CD14-positive monocyte (primary cell): ENCODE measurements at places on chromosomes 2 and 18. TPM values are rescaled to one million over a fixed set of nuclear protein-coding genes. Genes with fewer than 3 reads are reported as not detected.

DNA sequence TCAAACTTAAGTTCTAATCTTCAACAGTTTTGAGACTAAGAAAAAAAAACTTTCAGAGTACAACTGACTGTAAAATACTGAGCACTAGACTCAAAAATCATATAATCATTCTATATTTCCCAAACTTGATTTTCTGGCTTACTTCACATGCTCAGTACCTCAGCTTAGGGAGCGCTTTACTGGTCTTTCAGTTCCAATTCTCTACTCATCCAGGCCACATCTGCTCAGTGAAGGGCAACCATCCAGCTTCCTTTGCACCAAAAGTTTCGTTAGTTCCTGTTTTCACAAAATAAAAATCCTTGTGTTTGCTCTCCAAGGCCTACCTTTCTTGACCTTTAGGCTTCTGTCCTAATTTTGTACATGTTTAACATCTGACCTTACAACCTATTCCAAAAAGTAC lies 287.6 kb upstream of the LRRTM1 start:
- no peaks in the 10 kb centered on the region for H3K4me1 ChIP-seq
- no peaks in the 10 kb centered on the region for H3K27me3 ChIP-seq
- H3K36me3 ChIP-seq, result no peaks in the 10 kb centered on the region
- no peak overlapping the region for H3K27ac ChIP-seq
- no peak for DNase-seq

FOXD4L1 gene
- not detected for polyA plus RNA-seq

- no peak for DNase-seq
- H3K27ac ChIP-seq, result no peak overlapping the region
- H3K27me3 ChIP-seq, result no peaks in the 10 kb centered on the region
- no peaks in the 10 kb centered on the region for H3K36me3 ChIP-seq
- no peaks in the 10 kb centered on the region for H3K4me1 ChIP-seq
Measured at GRCh38 chr2:23617811-23618215, 232.8 kb downstream of the KLHL29 start.

TUBA3E gene
- not detected for polyA plus RNA-seq

ZBTB7C gene
- 0.09 TPM for polyA plus RNA-seq

DNA sequence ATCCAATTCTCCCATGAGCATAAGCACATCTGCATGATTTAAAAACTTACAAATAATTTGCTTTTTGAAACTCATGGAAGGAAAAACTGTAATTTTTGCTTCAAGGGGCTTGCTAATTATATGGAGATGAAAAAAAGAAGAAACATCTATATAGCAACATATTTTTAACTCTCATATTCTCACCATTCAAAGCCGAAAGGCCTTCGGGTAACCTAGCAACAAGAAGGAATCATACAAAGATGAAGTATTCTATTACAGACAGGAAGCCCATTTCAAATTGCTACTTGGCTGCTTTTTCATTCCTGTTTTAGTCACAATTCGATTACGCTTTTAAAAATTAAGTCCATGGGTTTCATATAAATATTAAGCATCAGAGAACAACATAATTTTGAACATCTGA lies 39.2 kb upstream of the RNU4ATAC start:
- no peak overlapping the region for H3K27ac ChIP-seq
- no peak overlapping the region for H3K4me3 ChIP-seq
- H3K4me1 ChIP-seq, result no peaks in the 10 kb centered on the region
- DNase-seq, result no peak

GRCh38 chr2:120367649-120368048 lies 21.7 kb downstream of the INHBB start:
- H3K27me3 ChIP-seq, result no peaks in the 10 kb centered on the region
- no peak for DNase-seq
- no peaks in the 10 kb centered on the region for H3K36me3 ChIP-seq
- H3K27ac ChIP-seq, result no peak overlapping the region

GRCh38 chr18:9700261-9700796 lies 7.8 kb upstream of the RAB31 start:
- H3K36me3 ChIP-seq, result no peaks in the 10 kb centered on the region
- no peaks in the 10 kb centered on the region for H3K27me3 ChIP-seq
- no peak for DNase-seq
- H3K4me1 ChIP-seq, result peaks cover 50% of the 10 kb centered on the region

DNA sequence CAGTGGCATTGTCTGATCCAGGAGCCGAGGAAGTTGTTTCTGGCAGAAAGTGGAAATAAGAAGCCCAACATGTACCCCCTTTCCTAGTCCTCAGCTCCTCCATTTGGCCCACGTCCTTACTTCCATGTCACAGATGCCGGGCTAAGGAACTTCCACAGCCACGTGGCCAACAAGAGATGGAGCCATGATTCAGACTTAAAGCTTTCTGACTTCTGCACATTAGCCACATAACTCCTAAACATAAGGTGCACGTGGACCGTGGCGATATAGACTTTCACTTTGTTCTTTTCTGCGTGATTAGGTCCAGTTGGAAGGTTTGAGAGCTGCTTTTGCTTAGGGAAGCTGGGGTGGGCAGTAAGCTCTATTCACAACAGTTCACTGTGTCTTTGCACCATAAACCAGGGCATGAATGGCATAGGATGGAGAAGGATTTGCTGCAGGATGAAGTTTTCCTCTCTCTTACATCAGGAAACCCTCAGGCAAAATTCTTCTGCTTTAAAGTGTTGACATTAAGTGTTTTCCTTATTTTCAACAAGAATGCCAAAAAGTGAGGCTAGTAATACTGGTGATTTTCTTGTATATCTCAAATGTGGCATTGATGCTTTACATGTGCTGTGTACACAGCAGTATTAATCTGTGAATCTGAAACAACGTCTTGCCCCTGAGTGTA lies 61.2 kb upstream of the RBM44 start:
- H3K27ac ChIP-seq, result no peak overlapping the region
- no peaks in the 10 kb centered on the region for H3K27me3 ChIP-seq
- no peak for DNase-seq
- peaks cover 9% of the 10 kb centered on the region for H3K4me1 ChIP-seq
- no peak overlapping the region for H3K4me3 ChIP-seq

DNA sequence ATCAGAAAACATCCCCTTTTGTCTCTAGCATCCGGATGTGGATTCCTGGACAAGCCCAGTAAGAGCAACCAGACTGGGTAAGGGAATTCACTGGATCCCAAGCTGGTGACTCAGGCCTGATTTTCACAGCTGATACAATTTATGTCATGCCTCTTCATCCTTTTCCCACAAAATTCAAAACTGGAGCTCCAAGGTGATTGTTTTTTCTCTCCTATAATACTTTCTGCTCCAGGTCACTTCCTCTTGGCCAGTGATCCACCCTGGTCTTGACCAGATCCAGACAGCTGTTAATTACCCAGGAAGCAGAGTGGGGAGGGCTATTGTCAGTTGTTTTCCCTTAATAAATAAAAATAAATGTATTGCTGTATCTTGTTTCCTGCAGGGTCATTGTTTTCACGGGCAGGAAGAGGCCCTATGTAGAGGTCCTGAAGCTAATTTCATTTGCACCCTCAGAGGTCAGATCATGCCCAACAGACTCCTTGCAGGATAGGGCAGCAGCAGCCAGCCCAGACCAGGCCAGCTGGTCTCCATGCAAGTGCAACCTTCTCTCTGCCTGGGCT lies 57.6 kb downstream of the EVA1A start:
- H3K27ac ChIP-seq, result no peak overlapping the region
- DNase-seq, result no peak
- no peaks in the 10 kb centered on the region for H3K36me3 ChIP-seq

- H3K27ac ChIP-seq, result no peak overlapping the region
- no peak overlapping the region for H3K4me3 ChIP-seq
- H3K27me3 ChIP-seq, result no peaks in the 10 kb centered on the region
- no peaks in the 10 kb centered on the region for H3K36me3 ChIP-seq
- no peak for DNase-seq
Measured at GRCh38 chr2:128717758-128718710, 399.4 kb upstream of the HS6ST1 start.

SPP2 gene
- not detected in 2 replicates for polyA plus RNA-seq

SERPINB4 gene
- not detected for polyA plus RNA-seq

- H3K27ac ChIP-seq, result no peak overlapping the region
- H3K4me3 ChIP-seq, result no peak overlapping the region
- DNase-seq, result no peak
- H3K36me3 ChIP-seq, result no peaks in the 10 kb centered on the region
- H3K4me1 ChIP-seq, result no peaks in the 10 kb centered on the region
Measured at GRCh38 chr2:19301706-19302105, 56.7 kb downstream of the OSR1 start.

DNA sequence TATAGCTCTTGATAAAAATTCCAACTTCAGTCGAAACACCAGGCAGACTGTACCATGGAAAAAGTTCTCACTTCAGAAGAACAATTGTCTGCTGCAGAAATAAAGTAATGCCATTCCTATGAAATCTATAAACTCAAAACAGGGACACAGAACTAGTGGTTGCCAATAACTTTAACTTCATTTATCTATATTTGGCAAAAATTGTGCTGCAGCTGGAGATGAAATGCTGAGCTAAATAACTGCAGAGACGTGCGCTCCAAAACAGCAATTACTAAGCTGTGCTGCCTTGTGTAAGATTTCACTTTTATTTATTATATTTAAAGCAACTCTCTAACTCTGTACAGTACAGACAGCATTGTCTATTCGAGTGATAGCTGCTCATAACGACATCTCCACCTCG lies 540.1 kb upstream of the ID2 start:
- H3K27me3 ChIP-seq, result no peaks in the 10 kb centered on the region
- H3K27ac ChIP-seq, result no peak overlapping the region
- H3K4me3 ChIP-seq, result no peak overlapping the region
- peaks cover 31% of the 10 kb centered on the region for H3K4me1 ChIP-seq

ASXL2 gene
- 3.6 TPM for polyA plus RNA-seq

DNA sequence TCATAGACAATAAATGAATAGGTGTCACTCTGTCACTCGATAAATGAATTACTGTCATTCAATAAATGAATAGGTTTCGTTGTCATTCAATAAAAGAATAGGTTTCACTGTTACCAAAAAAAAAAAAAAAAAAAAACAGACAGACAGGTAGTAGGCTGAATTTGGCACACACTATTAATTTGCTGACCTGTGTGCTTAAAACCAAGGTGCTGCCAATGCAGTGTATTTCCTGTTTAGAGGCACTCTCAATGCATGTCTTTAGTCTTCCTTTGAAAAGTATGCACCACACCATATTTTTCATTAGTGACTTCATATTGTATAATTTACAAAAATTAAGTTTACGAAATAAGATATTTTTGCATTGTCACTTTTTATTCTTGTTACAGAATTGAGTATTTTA lies 16.2 kb downstream of the ANKRD62 start:
- H3K4me1 ChIP-seq, result no peaks in the 10 kb centered on the region
- no peak overlapping the region for H3K27ac ChIP-seq
- no peaks in the 10 kb centered on the region for H3K36me3 ChIP-seq
- no peak overlapping the region for H3K4me3 ChIP-seq
- DNase-seq, result no peak
- H3K27me3 ChIP-seq, result no peaks in the 10 kb centered on the region

GRCh38 chr2:125747165-125747425 lies 908.9 kb upstream of the GYPC start:
- no peaks in the 10 kb centered on the region for H3K36me3 ChIP-seq
- H3K27ac ChIP-seq, result no peak overlapping the region
- H3K4me3 ChIP-seq, result no peak overlapping the region
- no peaks in the 10 kb centered on the region for H3K27me3 ChIP-seq
- no peak for DNase-seq

GRCh38 chr2:38934742-38935141 lies 45.1 kb downstream of the ARHGEF33 start:
- no peak overlapping the region for H3K4me3 ChIP-seq
- no peaks in the 10 kb centered on the region for H3K4me1 ChIP-seq
- no peak overlapping the region for H3K27ac ChIP-seq
- H3K36me3 ChIP-seq, result no peaks in the 10 kb centered on the region
- no peaks in the 10 kb centered on the region for H3K27me3 ChIP-seq

GRCh38 chr18:36078751-36079529 lies 11.6 kb upstream of the RPRD1A start:
- no peak for DNase-seq
- H3K27me3 ChIP-seq, result no peaks in the 10 kb centered on the region
- no peak overlapping the region for H3K27ac ChIP-seq
- H3K4me3 ChIP-seq, result no peak overlapping the region
- H3K36me3 ChIP-seq, result no peaks in the 10 kb centered on the region

DNA sequence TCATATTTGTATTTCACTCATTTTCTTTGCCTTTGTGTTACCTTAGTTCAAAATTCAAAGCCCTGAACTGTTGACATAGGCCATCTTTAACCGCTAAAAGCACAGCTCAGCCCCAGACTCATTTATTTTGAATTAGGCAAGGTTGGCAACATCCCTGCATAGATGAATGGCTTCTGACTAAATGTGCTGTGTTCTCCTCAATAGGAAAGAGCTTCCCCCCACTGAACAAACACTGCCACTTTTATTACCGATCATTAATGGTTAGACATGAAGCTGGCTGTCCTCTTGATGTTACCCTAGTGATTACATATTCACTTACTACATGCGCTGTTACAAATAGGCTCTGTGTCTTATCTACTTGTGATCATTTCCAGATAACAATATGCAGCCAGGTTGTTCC lies 170.7 kb downstream of the ADCYAP1 start:
- no peak for DNase-seq
- H3K27ac ChIP-seq, result no peak overlapping the region
- no peaks in the 10 kb centered on the region for H3K4me1 ChIP-seq
- no peak overlapping the region for H3K4me3 ChIP-seq
- H3K27me3 ChIP-seq, result no peaks in the 10 kb centered on the region

GRCh38 chr2:97966545-97967215 lies 29.1 kb downstream of the TMEM131 start:
- no peak overlapping the region for H3K4me3 ChIP-seq
- peaks cover 20% of the 10 kb centered on the region for H3K4me1 ChIP-seq
- no peaks in the 10 kb centered on the region for H3K27me3 ChIP-seq
- H3K27ac ChIP-seq, result no peak overlapping the region

ERCC3 gene
- polyA plus RNA-seq, result 13.2 TPM

ATG9A gene
- 24.7 TPM for polyA plus RNA-seq

DNA sequence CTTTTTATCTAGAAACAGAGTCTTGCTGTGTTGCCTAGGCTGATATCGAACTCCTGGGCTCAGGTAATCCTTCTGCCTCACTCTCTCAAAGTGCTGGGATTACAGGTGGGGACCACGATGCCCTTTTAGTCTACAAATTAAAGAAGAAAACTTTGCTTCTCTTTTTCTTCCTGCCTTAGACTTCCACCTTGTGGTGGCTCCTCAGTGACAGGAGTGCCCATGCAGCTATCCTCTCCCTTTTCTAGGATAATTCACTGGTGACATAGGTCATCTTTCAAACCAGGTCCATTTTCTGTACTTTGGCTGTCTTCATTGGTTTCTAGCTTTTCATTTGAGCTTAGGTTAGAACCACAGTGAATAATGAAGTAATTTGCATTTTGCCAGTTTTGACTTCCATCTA lies 13.6 kb downstream of the DCAF17 start:
- no peaks in the 10 kb centered on the region for H3K4me1 ChIP-seq
- no peak for DNase-seq
- H3K27me3 ChIP-seq, result no peaks in the 10 kb centered on the region
- no peak overlapping the region for H3K27ac ChIP-seq
- peaks cover 52% of the 10 kb centered on the region for H3K36me3 ChIP-seq
- H3K4me3 ChIP-seq, result no peak overlapping the region

- no peak overlapping the region for H3K4me3 ChIP-seq
- no peaks in the 10 kb centered on the region for H3K27me3 ChIP-seq
- H3K36me3 ChIP-seq, result no peaks in the 10 kb centered on the region
- H3K4me1 ChIP-seq, result no peaks in the 10 kb centered on the region
Measured at GRCh38 chr18:65235966-65236624, 514.7 kb upstream of the CDH7 start.

LRRC30 gene
- polyA plus RNA-seq, result not detected

COLEC12 gene
- 0.47 TPM for polyA plus RNA-seq
